Type B pancreatic cell (in vitro differentiated cells): ENCODE measurements at places on chromosomes 3 and 15. TPM values are rescaled to one million over a fixed set of nuclear protein-coding genes. Genes with fewer than 3 reads are reported as not detected.
A peak's percentile ranks its signal among the peaks of the same experiment; 100 is the strongest.

DNA sequence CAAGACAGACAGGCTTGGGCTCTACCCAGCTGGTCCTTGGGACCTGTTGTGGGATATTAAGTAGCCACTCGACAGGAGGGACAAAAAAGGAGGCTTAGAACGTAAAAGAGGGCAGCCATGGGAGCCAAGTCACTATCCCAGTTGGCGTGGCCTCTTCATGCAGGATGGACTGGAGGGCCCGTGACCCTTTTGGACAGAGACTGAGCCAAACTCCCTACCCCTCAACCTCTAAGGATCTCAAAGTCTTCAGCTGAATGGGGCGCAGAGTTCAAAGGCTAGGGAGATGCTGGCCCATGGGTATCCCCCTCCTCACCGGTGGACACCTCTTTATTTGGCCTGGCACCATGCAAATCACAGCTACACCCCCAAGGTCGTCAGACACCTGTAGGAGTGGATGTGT is 57.8 kb upstream of the SEC13 start:
- no peak for DNase-seq

DNA sequence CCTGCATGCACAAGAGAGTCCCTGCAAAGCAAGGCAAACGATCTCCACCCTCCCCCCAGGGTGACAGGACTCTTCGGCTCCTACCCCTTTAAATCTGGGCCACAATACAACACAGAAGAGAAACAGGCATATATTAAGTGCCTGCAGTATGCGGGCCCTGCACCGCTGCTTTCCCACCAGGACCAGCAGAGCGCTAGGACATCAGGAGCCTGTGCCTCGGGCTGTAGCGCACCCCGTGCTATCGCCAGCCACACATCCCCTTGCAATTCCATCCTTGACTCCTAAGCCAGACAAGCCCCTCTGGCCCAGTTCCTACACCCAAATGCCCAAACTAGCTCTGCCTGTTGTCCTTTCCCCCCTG is 4.1 kb downstream of the GALNT15 start:
- peak; percentile 50 for DNase-seq

DNA sequence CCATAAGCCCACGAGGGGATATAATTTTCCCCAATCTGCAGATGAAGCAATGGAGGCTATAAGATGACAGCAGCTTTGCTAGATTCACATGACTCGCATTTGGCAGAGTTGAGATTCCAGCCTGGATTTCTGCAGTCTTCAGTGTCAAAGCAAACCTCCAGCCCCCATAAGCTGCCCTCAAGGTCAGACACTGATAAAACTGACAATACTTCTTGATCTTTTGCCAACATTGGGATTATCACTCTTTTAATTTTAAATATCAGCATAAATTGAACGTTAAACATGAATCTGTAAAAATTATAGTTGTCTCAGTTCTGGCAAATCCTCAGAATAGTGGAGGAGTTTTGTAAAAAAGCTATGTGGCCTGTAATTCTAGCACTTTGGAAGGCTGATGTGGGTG is 234.1 kb upstream of the TRIM42 start:
- no peak for DNase-seq

Gene CPN2
- total RNA-seq, result not detected in 2 replicates

Gene RAD51
- total RNA-seq, result 15.7 and 20.5 TPM in 2 replicates

Gene SST
- 553 and 667 TPM in 2 replicates for total RNA-seq
